CD4-positive, alpha-beta T cell treated with Interleukin-17A for 1 hour (primary cell): ENCODE measurements at places on chromosomes 1 and 21.

DNA sequence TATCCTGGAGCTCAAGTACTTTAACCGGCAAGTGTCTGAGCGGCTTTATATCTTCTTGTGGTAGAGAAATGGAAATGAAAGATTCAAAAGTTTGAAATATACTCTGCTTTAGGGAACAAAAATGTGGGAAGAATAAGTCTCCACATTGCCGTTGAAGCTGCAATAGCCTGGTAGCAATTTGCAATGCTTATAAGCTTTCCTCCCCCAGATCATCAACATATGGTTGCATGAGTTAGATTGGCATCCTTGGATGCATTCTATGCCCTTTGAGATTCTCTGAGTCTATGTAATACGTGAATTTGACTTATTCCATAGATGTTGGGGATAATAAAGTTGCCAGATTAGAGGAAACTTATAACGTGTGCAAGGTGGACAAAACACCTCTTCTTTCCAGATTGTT is 86.1 kb upstream of the KCNK1 start:
- DNase-seq: no peak

DNA sequence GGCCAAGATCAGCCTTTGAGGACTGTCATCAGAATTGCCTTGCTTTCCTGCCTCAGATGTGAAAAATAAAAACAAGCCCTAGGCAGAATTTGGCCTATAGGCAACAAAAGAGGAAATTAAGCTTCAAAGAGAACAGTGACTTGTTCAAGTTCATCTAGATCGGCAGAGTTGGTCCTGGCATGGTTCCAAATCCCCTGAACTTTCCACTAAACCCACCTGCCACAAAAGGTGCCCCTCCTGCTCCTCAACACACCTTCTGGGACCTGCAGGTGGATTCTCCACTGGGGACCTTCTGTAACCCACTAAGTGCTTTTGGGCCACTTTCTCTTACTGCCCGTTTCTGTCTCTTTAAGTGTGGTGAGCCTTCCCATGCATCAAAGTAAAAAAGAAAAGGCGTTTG is 42.5 kb upstream of the LRRN2 start:
- DNase-seq: no peak

DNA sequence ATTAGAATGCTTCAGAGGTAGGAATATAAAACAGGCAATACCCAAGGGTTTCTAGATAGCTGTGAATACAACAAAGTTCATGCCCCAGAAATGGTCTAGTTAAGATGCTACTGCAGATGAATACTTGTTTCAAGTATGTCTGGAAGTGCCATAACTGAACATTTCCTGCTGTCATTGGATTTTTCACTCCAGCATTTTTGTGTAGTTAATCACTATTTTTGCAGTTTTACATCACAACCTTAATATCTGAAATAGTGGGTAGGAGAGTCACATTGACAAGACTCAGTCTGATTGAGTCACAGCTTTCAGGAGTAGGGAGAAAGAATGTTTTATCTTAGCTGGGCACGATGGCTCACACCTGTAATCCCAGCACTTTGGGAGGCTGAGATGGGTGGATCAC is 126.4 kb upstream of the C1orf21 start:
- no peak for DNase-seq

DNA sequence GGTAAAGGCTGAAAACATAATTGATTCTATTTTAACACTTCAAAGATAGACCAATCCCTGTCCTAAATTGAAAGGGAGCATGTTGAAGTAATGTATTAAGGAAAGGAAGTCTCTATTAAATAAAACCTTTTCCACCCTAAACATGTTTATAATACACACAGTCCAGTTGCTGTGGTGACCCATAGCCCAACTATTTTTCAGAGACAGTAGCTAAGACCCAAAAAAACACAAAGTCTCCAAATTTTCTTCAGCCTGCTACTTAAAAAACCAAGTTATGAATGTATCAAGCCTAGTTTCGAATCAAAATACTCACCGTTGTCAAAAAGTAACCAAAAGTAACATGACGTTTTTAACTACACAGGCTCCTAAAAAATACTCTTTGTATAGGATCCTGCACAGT is 1.6 kb downstream of the ELK4 start:
- DNase-seq: peak; percentile 51

- no peak for DNase-seq
Observed at GRCh38 chr1:178664278-178664677, 60.8 kb upstream of the RALGPS2 start.

- DNase-seq: no peak
Observed at GRCh38 chr1:187537936-187538335, 709.2 kb downstream of the PLA2G4A start.

GRCh38 chr1:231814521-231814920 is 187.9 kb downstream of the DISC1 start:
- DNase-seq: no peak
